Dorsolateral prefrontal cortex (tissue), 122 donors: ENCODE measurements at places on chromosomes 2 and 18.

DNA sequence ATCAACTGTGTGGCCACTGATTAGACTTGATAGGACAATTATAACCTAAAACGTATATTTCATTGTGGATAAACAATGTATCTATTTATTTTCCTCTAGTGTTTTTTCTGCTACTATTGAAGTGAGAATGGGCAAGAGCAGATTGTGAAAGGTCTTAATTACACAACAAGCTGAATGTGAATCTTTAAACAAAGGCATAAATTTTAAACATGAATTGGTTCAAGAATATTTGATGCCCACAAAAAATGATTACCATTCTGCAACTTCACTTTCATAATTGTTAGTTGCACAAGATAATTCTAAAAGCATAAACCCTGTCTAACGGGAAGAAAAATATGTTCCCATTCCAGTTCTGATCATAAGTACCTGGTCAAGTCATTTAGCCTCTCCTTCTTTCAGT is 285.6 kb downstream of the GULP1 start:
- no peak for DNase-seq

DNA sequence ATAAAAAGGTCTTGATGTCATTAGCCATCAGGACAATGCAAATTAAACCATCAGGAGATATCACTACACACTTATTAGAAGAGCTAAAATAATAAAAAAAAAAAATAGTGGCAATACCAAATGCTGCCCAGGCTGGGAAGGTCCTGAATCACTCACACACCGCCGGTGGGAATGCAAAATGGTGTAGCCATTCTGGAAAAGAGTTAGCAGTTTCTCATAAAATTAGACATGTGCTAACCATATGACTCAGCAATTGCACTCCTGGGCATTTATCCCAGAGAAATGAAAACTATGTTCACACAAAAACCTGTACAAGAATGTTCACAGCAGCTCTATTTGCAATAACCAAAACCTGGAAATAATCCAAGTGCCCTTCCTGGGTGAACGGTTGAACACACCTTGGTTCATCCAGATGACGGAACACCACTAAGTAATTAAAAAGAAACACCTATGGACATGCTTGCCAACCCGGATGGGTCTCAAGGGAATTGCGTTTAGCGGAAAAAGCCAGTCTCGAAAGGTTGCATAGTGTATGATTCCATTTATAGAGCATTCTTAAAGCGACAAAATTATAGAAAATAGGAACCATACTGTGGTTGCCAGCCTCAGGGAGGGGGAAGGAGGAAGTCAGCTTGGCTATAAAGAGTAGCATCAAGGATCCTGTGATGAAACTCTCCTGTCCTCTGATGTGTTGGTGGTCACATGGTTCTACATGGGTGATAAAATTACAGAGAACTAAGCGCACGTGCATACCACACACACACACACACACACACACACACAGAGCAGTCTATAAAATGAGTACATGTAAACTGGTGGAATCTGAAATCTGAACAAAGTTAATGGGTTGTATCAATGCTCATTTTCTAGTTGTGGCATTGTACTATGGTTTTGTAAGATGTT is 4.6 kb downstream of the MBP start:
- DNase-seq: no peak

DNA sequence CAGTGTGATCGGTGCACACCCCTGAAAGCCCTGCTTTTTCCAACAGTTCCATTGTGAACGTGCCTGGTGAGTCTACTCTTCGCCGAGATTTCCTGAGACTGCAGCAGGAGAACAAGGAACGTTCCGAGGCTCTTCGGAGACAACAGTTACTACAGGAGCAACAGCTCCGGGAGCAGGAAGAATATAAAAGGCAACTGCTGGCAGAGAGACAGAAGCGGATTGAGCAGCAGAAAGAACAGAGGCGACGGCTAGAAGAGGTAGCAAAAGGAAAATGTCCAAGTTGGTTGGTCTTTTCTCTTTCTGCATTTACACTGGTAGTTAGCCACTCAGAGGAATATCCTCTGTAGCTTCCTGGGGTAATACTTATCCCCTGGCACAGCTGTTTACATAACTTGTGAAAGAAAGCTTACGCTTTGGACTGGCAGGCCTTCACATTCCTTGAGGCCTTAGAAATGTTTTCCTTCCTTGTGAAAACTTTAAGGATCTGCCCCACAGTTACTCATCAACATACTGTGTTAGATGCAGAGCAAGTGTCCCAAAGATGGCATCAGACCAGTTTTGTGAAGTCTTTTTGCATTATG is 146.6 kb downstream of the MAP4K4 start:
- no peak for DNase-seq

- DNase-seq: no peak
Observed at GRCh38 chr2:233679196-233679595, 2.5 kb upstream of the UGT1A7 start.

DNA sequence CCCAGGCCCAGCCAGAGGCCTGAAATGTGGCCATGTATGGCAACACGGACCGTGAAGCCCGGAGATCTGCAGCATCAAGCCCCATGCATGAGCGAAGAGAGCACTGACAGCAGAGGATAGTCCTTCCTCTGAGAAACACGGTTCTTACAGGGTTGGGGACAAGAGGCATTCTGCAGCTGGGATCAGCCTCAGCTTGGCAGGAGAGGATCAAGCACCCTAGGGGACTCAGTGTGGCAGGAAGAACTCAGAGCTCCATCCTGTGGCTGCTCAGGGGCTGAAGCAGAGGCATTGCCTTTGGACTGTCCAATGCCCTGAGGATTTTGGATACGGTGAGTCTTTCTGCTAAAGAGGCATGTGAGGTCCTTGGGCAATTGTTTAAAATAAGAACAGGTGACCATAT is 368.7 kb downstream of the ZNF516 start:
- DNase-seq: no peak

GRCh38 chr18:38980420-38980819 is 1414.8 kb upstream of the CELF4 start:
- no peak for DNase-seq

GRCh38 chr2:112850588-112850987 is 14.0 kb upstream of the IL1B start:
- DNase-seq: no peak

DNA sequence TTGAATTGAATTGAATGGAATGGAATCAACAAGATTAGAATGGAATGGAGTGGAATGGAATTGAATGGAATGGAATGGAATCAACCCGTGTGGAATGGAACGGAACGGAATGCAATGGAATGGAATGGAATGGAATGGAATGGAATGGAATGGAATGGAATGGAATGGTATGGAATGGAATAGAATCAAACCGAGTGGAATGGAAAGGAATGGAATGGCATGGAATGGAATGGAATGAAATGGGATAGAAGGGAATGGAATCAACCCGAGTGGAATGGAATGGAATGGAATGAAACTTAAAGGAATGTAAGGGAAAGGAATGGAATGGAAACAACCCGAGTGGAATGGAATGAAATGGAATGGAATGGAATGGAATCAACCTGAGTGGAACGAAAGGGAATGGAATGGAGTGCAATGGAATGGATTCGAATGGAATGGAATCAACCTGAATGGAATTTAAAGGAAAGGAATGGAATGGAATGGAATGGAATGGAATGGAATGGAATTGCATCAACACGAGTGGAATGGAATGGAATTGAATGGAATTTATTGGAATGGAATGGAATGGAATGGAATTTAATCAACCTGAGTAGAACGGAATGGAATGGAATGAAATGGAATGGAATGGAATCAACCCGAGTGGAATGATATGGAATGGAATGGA is 1146.6 kb downstream of the RPIA start:
- DNase-seq: no peak

GRCh38 chr18:40687399-40687798 is 1267.6 kb upstream of the PIK3C3 start:
- no peak for DNase-seq

DNA sequence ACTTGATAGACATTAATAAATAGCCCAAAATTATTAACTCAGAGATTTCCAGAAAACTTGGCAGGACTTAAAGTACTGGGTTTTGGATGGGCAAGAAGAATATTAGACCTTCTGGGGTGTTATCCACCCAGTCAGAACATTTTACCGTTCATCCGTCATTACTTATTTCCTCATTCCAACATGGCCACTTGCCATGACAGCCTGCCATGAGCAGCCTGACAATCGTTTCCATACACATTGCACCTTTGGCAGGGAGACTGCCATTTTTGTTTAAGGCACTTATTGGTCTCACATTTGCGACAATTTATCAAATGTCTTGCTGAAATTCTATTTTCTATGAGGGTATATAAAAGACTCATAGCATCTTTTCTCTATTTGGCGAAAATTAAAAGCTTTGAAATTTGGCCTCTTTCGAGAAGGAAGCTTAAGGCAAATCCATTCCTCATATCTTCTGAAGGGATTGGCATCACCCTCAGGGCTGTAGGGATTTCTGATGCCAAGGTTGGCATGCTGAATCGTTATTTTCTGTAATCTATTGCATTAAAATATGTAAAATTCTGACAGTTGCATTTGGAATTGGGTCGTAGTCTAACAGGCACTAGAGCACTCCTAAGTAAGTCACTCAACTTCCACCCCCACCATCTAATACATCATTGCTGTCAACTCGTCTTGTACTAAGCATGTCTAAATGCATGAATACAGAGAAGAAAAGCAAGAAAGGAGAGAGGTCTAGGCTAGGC is 406.3 kb upstream of the PIK3C3 start:
- no peak for DNase-seq

- no peak for DNase-seq
Observed at GRCh38 chr2:209872675-209873074, 101.0 kb downstream of the UNC80 start.
